Right atrium auricular region (tissue), 2 donors: ENCODE measurements at places on chromosomes 6 and 20. TPM values are rescaled to one million over a fixed set of nuclear protein-coding genes. Genes with fewer than 3 reads are reported as not detected.

TSPYL4 gene
- total RNA-seq = 34.5 TPM

NR2E1 gene
- total RNA-seq = not detected

TMEM244 gene
- total RNA-seq = not detected

PPP1R14C gene
- 130 TPM for total RNA-seq

IL20RA gene
- 0.12 TPM for total RNA-seq

LY6G6F gene
- total RNA-seq = not detected

NKX2-2 gene
- not detected for total RNA-seq

TRIM15 gene
- not detected for total RNA-seq

LRRN4 gene
- total RNA-seq = 15.0 TPM

MACROD2 gene
- total RNA-seq = 0.94 TPM

OR12D3 gene
- total RNA-seq = not detected

HNF4A gene
- not detected for total RNA-seq

GDAP1L1 gene
- 1.2 TPM for total RNA-seq

SAMD5 gene
- total RNA-seq = 1.1 TPM

MMP24 gene
- 3.8 TPM for total RNA-seq

TNFRSF6B gene
- 3.8 TPM for total RNA-seq

RXRB gene
- total RNA-seq = 17.1 TPM

ATG5 gene
- 18.0 TPM for total RNA-seq

TSBP1 gene
- total RNA-seq = not detected

MYLIP gene
- 25.1 TPM for total RNA-seq

WFDC12 gene
- total RNA-seq = not detected

PPP1R16B gene
- 0.96 TPM for total RNA-seq

TP53INP2 gene
- 66.0 TPM for total RNA-seq
